ENCODE measurements at places on chromosomes 16 and 17.

- no peak for DNase-seq
Measured at GRCh38 chr17:49197346-49197998, 12.9 kb downstream of the GNGT2 start.

GRCh38 chr16:54174201-54174600 is 112.4 kb downstream of the IRX3 start:
- no peak for DNase-seq

- no peak for DNase-seq
Measured at GRCh38 chr17:14904386-14904785, 360.7 kb downstream of the PMP22 start.

DNA sequence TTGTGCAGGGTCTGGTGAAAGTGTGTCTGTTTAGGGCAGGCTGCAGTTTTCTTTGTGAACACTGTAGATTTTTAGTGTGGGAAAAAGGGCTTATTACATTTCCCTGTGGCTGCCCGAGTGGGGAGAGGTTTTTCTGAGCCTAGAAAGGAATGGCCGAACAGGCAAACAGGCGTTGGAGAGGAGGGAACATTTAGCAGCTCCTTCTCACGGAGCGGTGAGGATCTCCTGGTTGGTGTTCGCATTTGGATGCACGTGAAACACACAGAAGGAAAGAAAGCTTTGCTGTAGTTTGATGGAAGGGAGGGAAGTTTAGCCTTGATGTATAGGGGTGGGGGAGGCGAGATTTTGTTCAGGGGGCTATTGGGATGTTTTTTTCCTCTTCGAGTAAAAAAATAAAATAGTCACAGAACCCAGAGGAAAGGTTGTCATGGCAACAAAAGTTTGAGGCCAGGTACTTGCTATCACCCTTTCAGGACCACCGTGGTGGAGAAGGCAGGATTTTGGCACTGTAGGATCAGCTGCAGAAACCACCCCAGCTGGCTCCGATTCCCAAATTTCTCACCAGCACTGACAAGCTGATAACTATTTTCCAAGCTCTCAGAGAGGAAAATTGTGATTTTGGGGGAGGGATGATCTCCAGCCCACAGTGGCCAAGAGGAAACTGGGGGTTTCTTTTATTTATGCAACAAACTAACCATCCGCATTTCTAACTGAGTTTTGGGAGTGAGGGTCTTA is 3.5 kb downstream of the GSG1L start:
- no peak for DNase-seq

GRCh38 chr16:48433850-48434530 is 48.8 kb upstream of the SIAH1 start:
- DNase-seq = no peak

GRCh38 chr16:90044111-90044551 is 24.9 kb upstream of the DBNDD1 start:
- no peak for DNase-seq

GRCh38 chr16:86231996-86232350 is 278.4 kb upstream of the FOXF1 start:
- no peak for DNase-seq

- DNase-seq = no peak
Measured at GRCh38 chr17:44636562-44636961, 19.7 kb upstream of the MEIOC start.

DNA sequence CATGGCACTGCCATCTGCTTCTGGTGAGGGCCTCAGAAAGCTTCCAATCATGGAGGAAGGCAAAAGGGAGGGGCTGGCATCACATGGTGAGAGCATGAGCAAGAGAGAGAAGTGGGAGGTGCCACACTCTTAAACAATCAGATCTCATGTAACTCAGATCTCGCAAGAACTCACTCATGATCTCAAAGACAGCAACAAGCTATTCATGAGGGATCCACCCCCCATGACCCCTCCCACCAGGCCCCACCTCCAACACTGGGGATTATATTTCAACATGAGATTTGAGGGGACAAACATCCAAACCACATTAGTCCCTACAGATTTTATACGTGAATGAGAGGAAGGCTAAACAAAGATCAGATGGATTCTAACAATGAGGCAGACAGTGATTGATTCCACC is 8.9 kb upstream of the TMEM132E start:
- DNase-seq = no peak
